NCI-H1694 (cell line): ENCODE measurements at places on chromosomes 4 and X.

DNA sequence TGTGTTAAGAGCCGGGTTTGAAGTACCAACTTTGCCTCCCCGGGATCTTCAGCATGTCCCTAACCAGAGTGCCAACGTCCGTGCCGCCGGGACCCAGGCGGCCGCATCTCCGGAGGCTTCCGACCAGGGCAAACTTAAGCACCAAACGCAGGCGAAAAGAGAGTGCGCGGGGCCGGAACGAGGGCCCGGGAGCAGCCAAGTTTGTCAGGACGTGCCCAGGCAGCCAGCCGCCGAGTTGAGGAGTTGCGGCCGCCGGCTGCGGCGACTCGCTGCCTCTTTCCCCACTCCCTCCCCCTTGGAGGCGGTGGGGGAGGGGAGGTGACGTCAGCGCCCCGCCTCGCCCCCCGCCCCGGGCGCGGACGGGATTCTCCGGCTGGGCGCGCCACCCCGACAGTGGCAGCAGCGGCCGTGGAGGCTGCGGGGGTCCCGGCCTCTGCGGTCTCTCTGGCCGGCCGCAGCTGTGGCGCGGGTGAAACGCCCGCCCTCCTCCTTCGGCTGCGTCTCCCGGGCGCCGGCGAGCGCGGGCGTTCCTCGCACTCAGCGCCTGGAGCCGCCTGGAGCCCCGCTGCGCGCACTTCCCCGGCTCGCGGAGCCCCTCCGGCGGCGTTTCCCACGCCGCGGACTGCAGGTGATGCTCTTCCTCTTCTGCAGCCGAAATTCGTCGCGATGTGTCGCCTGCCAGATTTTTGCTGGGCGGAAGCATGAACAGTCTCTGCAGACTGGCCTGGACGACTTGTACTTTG, 2.9 kb upstream of the FAT1 start:
- DNase-seq, result peak; percentile 10

- no peak for DNase-seq
Measured at GRCh38 chrX:21944136-21944615, 3.7 kb downstream of the SMS start.

GRCh38 chrX:150902434-150903109, 4.1 kb upstream of the CD99L2 start:
- DNase-seq, result no peak

DNA sequence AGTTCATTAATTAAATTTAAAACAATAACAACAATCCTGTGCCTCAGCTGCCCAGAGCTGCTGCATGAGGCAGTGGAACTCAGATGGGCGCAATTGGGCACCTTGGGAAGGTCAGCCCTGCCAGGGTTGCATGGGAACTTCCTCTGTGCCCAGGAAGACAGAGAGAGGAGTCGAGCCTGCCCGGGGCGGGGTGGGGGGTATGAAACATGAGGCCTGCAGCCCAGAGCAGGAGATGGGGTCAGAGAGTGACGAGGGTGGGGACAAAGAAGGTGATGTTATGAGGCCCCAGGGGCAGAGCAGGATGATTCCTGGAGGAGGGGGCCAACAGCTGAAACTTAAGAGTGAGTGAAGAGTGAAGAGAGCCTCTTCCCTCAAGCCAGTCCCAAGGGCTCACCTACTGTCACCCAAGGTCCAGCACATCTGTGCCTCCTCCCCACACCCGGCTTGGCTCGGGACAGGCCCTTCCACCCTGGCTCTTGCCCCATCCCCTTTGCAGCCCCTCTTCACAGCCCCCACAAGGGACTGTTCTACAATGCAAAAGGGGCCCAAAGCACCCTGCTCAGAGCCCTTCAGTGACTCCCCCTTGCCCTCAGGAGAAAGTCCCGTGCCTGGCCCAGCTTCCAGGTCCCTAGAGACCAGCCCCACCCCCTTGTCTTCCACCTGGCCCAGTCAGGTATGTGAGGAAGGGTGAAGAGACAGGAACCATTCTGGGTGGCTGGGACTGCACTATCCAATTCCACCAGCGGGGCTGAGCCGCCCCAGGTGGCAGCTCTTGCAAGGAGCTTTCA, 31.4 kb downstream of the HMX1 start:
- no peak for DNase-seq

- no peak for DNase-seq
Measured at GRCh38 chrX:120549483-120550452, 11.0 kb downstream of the CUL4B start.

DNA sequence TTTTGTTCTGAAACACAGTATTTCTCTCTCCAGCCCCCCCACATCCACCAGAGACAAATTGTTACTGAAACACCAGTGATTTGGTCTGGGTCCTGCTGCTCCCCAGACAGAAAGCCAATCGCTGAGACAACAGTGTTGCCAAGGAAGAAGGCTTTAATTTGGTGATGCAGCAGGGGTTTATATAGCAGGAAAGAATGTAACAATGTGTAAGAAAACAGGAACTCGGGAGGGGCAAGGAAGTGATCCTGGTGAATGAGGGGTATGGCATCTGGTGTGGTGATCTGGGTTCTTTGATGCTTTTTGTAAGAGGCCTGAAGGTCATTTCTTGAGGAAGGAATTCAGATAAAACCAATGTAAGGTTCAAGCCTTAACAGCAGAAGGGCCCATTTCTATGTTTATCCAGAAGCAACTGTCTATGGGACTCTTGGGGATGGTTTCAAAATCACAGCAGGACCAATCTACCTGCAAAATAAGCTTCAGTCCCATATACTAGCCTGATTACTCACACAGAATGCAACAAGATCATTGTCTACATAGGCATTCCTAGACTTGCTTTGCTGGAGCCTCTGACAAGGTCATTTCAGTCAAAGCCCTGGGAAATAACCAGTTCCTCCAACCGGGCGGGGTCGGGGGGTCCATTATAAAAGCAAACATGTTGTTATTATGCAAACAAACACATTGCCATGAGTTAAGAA, 445.2 kb upstream of the ZFP42 start:
- no peak for DNase-seq
